Activated CD4-positive, alpha-beta T cell treated with anti-CD3 and anti-CD28 coated beads for 24 hours (primary cell): ENCODE measurements at places on chromosomes 6 and 20.

GRCh38 chr20:40160097-40160550, 528.9 kb downstream of the MAFB start:
- DNase-seq, result no peak

GRCh38 chr6:154139892-154140291, 100.9 kb downstream of the OPRM1 start:
- DNase-seq, result no peak

- no peak for DNase-seq
These were observed 495.2 kb downstream of the RFPL4B start for GRCh38 chr6:112842330-112842685.

GRCh38 chr6:166612471-166612881, 14.6 kb downstream of the RPS6KA2 start:
- no peak for DNase-seq

DNA sequence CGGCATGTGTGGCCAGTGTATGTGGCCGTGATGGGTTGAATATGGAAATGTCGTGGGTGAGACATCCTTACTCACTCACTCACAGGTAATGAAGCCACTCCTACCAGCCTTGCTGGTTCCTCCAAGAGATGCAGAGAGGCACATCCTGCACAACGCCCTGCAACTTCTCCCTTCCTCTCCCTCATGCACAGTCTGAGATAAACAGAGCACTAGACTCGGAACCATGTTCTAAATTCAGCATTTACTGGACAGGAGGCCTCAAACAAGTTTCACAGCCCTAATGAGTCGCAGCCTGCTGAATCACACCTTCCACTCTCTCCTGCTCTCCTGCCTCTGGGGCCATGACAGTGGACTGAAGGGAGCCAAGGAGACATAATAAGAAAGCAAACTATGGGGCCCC, 91.2 kb downstream of the ISM1 start:
- DNase-seq, result no peak

DNA sequence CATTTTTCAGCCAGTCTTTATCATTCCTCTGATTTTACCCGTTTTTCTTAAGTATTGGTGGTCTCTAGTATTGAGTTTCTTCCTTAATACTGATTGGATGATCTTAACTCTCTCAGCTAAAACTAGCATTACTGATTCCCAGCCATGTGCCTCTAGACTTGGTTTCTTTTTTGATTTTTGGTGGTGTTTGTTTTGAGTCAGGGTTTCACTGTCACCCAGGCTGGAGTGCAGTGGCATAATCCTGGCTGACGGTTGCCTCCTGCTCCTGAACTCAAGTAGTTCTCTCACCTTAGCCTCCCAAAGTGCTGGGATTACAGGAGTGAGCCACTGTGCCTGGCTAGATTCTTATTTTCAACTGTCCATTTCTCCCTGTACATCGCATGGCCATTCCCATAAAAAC, 24.9 kb downstream of the DPPA5 start:
- no peak for DNase-seq

DNA sequence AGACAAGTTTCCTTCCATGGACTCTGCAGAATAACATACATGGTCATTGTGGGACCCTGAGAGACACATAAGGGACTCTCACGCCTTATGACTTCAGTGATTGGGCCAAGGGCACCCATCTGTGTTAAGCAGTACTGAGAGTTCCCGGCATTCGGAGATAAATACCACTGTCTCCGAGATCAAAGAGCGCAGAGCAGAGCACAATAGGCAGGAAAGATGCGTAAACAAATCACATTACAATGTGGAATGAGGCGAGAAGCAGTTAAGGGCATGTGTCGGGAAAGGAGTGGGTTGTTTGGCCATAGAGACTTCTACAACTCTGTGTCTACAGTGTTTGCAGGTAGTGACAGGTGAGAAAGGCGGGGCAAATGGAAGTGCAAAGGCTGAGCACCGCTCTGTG, 57.6 kb downstream of the NRSN1 start:
- no peak for DNase-seq

DNA sequence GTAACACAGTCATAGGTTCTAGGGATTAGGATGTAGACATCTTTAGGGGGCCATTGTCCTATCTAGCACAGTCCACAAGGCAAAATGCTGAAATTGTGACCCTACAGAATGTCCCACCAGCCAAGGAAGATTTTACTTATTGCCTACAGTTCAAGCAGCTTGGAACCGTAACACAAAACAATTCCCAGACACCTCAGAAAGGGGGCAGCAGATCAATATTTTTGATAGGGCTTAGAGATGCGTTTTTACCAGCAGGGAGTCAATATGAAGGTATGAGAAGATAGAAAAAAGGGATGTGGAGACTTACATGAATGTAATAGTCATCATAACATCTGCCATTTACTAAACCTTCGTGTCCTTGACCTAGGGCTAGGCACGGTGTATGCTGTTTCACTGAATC, 81.0 kb downstream of the TMEM170B start:
- DNase-seq, result no peak

GRCh38 chr6:159952289-159953005, 16.4 kb upstream of the IGF2R start:
- no peak for DNase-seq

DNA sequence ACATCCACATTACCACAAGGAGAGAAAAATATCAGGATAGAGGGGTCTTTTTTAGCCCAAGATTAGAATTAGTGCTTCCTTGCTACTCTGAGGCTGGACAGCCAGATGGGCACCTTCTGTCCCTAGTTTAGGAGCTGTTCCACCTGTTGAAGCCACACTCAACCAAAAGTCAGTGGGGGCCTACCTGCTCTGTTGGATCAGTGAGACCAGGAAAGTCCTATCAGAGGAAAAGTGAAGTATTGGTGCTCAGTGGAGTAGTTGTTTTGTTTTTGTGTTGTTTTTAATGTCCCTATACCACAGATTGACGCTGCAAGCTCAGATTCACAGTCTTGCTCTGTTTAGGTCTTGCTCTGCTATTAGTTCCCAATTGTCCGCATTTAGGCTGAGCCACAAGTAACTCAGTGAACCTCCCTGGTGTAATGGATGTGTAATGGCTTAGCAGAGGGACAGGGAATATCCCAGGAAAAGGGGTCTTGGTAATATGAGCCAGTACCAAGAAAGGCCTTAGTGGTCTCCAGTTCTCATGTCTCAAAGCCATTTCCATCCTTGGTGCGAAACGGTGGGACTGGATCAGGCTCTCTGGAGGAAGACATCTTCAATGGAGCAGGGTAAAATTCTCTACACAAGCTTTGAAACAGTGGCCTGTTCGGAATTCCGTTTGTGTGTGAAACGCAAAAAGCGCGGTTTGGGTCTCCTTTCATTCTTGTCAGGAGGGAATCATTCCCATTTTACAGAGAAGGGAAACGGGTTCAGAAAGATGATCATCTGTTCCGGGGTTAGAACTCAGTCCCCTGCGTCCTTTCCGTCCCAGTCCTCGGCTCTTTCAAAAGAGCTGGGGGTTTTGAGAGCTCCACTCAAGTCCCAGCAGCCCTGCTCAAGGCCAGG, 631 bp upstream of the PABPC1L start:
- no peak for DNase-seq

DNA sequence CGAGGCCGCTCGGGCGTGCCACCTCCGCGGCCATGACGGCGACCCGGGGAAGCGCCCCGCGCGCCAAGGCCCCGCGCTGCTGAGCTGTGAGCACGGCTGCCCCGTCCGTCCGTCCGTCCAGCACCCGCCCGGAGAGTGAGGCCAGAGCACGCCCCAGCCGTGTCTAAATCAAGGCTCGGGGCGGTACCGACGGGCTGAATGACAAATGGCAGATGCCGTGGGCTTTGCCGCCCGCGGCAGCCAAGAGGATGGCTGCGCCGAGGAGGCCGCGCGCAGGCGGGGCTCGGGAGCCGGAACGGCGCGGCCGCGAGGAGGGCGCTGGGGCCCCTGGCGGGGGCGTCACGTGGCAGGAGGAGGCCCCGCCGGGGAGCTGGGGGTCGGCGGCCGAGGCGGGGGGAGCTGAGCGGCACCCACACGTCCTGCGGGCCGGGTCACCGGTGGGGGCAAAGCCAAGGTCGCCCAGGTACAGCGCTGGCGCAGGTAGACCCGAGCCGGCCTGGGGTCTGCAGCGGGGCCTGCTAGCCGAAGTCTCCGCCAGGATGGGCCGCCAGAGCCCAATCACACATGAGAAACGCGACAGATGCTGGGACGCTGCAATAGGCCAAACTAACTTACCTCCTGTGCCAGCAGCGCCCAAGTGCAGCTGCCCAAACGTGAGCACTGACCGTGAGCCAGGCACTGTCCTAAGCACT, at the start of gene PLAGL1:
TSS of gene PLAGL1 (minus strand) at position 140 of the 692 bp plus-strand sequence. CDS start 60,123 bp downstream, outside the sequence.
- no peak for DNase-seq

DNA sequence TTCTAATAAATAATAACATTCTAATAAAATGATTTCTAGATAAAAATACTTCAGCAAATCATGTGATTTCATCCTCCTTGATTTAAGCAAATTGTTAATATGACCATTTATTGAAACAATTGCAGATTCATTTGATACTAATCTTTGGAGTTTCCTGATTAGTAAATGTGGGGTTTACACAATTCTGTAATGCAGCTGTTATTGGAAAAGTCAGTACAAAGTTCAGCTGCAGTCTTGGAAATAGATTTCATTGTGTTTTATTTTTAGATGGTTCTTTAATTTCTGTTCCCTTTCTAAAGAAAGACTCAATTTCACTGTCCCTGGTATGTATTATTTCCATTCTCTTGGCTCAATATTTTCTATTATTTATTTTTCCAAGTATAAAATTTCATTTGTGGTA, 342.0 kb downstream of the TBC1D32 start:
- DNase-seq, result no peak

- no peak for DNase-seq
These were observed 136.1 kb upstream of the THEMIS start for GRCh38 chr6:128036808-128037570.

DNA sequence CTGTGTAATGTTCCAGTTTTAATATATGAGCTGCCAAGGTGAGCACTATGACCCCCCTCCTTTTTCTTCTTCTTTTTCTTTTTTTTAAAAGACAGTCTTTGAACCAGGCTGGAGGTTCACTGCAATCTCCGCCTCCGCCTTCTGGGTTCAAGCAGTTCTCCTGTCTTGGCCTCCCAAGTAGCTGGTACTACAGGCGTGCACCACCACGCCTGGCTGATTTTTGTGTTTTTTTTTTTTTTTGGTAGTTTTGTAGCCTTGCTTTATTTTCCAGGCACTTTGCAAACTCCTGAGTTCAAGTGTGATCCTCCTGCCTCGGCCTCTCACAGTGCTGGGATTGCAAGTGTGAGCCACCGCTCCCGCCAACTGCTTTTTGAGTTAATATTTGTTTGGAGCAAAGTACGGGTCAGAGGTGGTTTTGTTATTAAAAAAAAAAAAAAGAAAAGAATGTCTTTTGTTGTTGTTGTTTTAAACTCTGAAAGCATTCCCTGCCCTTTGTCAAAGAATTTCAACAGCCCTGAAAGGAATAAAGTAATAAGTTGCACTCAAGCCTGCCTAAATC, 78.6 kb downstream of the JARID2 start:
- DNase-seq, result no peak

- DNase-seq, result no peak
These were observed 613 bp upstream of the SASH1 start for GRCh38 chr6:148342100-148342349.

- DNase-seq, result no peak
These were observed 5.9 kb upstream of the EYA4 start for GRCh38 chr6:133235221-133235620.

- DNase-seq, result no peak
These were observed 625.4 kb downstream of the QKI start for GRCh38 chr6:164039954-164040375.

DNA sequence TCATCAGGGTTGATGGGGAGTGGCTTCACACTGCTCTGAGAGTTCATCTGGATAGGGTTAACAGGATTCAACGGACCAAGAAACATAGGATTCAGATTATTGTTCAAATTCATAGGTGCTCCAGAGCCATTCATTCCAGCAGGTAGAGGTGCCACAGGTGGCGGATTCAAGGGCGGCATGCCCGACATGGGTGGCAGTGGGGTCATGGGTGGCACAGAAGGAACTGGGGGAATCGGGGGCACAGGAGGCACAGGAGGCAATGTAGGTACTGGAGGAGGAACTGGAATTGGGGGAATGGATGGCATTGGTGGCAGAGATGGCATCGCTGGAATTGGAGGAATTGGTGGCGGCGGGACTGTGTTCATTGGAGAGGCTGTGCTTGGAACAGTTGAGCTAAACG, 10.3 kb downstream of the CPNE1 start:
- DNase-seq, result no peak

GRCh38 chr6:14254505-14254904, 136.9 kb downstream of the CD83 start:
- DNase-seq, result no peak

DNA sequence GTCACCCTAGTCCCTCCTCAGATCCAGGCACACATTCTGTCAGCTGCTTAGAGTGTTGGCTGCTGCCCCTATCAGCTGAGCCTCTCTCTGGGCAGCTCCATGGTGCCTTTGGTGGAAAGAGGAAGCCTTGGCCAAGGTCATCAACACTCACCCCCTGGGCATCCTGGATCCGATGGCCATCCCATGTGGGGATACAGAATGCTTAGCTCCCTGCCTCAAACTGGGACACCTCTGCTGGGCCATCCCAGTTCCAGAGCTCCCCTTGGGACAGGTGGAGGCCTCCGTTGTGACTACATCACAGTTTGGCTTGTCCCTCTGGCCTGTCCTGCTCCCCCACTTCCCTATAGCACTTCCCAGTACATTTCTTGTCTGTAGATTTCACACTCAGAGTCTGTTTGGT, 45.6 kb downstream of the TOX2 start:
- no peak for DNase-seq

DNA sequence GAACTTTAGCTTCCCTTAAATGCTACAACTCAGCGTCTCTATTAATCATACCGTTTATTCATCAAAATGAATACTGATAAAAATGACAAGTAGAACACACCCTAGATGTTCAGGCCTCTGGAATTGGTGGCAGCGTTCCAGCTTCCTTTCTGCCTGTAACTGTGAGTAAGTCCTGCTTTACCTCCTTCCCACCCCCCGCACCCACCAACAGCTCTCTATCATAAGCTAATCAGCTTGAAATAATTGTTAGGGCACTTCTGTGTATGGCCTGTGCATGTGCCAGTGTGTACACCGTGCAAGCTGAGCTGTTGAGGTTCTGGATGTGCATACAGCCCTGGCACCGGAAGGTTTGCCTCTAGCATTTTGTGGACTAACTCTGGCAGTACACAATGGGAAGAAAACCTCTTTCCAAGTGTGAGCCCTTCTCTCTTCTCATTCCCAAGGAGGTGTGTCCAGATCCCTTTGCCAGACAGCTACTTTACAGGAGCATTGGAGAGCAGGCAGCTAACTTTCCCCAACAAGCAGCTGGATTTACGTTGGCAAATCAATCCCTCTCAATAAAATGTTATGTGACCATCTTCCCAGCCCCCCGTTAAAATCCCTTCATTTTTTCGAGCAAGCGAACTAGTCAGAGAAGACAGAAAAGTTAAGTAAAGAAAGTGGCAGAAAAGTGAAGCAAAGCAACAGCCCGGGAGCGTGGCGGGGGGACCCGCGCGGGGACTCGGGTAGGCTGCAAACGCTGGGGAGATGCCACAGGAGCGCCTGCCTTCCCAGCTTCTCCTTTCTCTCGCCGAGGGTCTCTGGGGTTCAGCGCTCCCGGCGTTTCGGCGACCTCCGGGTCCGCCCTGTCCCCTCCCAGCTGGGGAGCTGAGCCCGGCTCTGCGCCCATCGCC, 803 bp upstream of the ADGRG6 start:
- no peak for DNase-seq

- no peak for DNase-seq
These were observed 252.8 kb downstream of the TMEM242 start for GRCh38 chr6:157070403-157071107.

- no peak for DNase-seq
These were observed 72.5 kb upstream of the SULF2 start for GRCh38 chr20:47857569-47858464.
